ENCODE measurements at places on chromosomes 2 and 18.

- no peak for DNase-seq
Observed at GRCh38 chr2:98555696-98556095, 52.6 kb downstream of the COA5 start.

GRCh38 chr2:68196120-68196716 lies 38.5 kb downstream of the PNO1 start:
- DNase-seq, result no peak

- no peak for DNase-seq
Observed at GRCh38 chr2:154704991-154705390, 6.5 kb downstream of the KCNJ3 start.

GRCh38 chr2:238380336-238380735 lies 46.4 kb upstream of the ASB1 start:
- no peak for DNase-seq

GRCh38 chr2:112767693-112768330 lies 3.4 kb upstream of the CKAP2L start:
- DNase-seq, result no peak

DNA sequence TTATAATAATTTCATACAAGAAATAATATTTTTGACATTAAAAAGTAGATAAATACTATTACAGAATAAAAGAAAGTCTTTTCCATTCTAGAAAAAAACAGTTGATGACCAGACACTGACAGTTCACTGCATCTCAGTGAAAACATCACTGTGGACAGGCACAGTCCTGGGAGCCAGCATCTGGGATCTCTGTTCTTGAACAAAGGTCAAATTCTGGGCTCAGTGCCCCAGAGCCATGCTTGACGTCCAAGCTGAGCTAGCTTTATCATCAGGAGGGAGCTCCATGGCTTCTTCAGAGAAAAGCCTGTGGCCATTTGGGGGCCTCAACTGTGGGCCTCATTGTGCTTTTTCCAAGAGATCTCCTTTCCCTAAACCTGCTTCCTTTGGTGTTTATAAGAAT lies 86.1 kb upstream of the SRD5A2 start:
- DNase-seq, result no peak

GRCh38 chr2:158006961-158007719 lies 94.5 kb upstream of the UPP2 start:
- no peak for DNase-seq

DNA sequence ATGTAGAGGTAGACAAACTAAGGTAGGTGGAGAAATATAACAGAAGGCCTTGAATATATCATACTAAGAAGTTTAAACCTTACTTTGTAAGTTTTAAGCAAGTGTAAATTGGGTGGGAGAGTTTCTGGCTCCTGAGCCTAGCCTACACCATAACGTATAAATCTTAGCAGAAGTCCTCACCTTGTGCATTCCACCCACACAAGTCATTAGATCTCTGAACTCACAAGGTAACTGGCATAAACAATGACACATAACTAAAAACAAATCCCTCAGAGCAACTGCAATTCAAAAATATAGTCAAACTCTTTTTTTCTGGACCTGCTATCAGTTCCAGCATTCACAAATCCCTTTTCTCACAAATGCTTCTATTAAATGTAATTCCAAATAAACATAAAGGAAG lies 9.4 kb downstream of the REV1 start:
- DNase-seq, result no peak

DNA sequence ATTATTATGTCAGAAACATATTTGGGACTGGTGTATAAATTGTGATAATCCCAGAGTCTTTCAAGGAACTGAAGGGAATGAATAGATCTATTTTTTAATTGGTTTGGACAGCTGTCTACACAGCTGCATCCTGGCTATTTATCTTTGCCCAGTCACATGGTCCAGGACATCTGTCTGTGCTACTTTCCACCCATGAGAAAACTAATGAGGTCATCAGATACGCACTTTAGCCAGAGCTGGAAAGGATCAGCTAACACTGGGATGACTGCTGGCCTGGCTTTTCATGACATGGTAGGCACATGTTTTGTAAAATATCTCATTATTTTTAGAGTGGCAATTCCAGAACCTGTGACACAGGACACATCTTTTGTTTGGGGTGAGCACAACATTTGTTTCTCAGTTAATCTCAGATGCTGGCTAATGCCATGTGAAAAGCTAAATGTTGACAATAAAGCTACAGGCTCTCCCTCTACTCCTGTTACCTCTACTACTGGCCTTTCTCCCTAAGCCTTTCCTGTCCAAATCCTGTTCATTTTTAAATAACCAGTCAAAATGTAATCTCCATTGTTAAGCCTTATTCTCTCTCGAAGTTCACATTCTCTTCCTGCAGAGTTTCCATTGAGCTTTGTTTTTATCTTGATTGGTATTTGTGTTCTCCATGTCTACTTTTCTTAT lies 500.7 kb downstream of the RIT2 start:
- no peak for DNase-seq

DNA sequence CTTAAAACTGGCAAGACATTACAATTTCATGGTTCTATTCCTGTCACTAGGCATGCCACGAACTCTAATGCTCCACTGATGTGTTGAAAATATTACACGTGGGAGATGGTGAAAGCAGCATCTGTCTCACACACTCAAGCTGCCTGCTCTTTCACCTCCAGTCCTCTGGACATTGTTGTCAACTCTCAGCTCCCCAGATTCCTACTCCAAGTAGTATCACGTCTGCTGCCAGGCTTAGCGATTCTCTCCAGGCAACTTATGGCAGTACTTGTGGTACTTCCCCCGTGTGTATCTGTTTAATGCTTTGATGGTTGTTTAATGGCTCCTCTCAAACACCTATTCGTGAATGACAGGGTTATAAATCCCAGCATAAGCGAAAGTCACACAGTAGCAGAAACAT lies 103.8 kb downstream of the TMEFF2 start:
- no peak for DNase-seq

- DNase-seq, result no peak
Observed at GRCh38 chr2:205461678-205462665, 220.3 kb upstream of the NRP2 start.

DNA sequence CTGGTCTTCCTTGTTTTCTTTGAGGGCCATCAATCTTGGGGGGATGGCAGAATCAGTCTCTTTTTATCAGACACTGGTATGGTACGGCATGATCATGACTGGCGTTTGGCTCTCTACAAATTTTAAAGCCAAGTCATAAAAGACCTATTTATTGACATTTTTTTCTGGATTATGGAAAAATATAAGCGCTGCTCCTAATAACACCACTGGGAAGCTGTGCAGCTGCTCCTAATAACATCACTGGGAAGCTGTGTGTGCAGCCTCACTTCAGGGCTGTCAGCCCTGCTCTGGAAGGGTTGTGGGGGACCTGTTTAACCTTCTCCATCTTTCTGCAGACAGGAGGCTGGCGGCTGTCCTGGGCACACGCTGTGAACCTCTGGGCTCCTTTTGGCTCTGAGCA lies 88.9 kb downstream of the SNTG2 start:
- no peak for DNase-seq

- DNase-seq, result no peak
Observed at GRCh38 chr2:46956981-46957531, 41.5 kb upstream of the MCFD2 start.
